ENCODE measurements at places on chromosomes 11 and 22. TPM values are rescaled to one million over a fixed set of nuclear protein-coding genes. Genes with fewer than 3 reads are reported as not detected.

Gene OR4C45
- total RNA-seq = not detected

Gene OR10V1
- total RNA-seq = not detected

Gene CNGA4
- total RNA-seq = not detected

Gene TRIM49
- total RNA-seq = not detected

Gene KDELR3
- total RNA-seq = 8.1 TPM

Gene NCR3LG1
- total RNA-seq = 0.42 TPM

- no peaks in the 10 kb centered on the region for H3K36me3 ChIP-seq
- no peak overlapping the region for H3K4me3 ChIP-seq
- no peaks in the 10 kb centered on the region for H3K27me3 ChIP-seq
- DNase-seq = no peak
- H3K27ac ChIP-seq = no peak overlapping the region
- peaks cover 23% of the 10 kb centered on the region for H3K4me1 ChIP-seq
These were observed 3.1 kb downstream of the NAA40 start for GRCh38 chr11:63941901-63942300.

- no peaks in the 10 kb centered on the region for H3K4me1 ChIP-seq
- no peak for DNase-seq
- H3K27me3 ChIP-seq = no peaks in the 10 kb centered on the region
- H3K36me3 ChIP-seq = no peaks in the 10 kb centered on the region
- no peak overlapping the region for H3K27ac ChIP-seq
These were observed 49.4 kb downstream of the SMIM38 start for GRCh38 chr11:69204941-69205742.

- no peak overlapping the region for H3K4me3 ChIP-seq
- no peaks in the 10 kb centered on the region for H3K27me3 ChIP-seq
- H3K27ac ChIP-seq = no peak overlapping the region
- no peaks in the 10 kb centered on the region for H3K4me1 ChIP-seq
- no peaks in the 10 kb centered on the region for H3K36me3 ChIP-seq
- no peak for DNase-seq
These were observed 111.6 kb downstream of the CRYBB2 start for GRCh38 chr22:25331050-25331449.

- H3K4me1 ChIP-seq = peaks cover 1% of the 10 kb centered on the region
- DNase-seq = no peak
- H3K36me3 ChIP-seq = no peaks in the 10 kb centered on the region
- H3K27ac ChIP-seq = peak overlapping the region; percentile 48
These were observed 11.6 kb upstream of the ALKBH3 start for GRCh38 chr11:43868852-43869567.

DNA sequence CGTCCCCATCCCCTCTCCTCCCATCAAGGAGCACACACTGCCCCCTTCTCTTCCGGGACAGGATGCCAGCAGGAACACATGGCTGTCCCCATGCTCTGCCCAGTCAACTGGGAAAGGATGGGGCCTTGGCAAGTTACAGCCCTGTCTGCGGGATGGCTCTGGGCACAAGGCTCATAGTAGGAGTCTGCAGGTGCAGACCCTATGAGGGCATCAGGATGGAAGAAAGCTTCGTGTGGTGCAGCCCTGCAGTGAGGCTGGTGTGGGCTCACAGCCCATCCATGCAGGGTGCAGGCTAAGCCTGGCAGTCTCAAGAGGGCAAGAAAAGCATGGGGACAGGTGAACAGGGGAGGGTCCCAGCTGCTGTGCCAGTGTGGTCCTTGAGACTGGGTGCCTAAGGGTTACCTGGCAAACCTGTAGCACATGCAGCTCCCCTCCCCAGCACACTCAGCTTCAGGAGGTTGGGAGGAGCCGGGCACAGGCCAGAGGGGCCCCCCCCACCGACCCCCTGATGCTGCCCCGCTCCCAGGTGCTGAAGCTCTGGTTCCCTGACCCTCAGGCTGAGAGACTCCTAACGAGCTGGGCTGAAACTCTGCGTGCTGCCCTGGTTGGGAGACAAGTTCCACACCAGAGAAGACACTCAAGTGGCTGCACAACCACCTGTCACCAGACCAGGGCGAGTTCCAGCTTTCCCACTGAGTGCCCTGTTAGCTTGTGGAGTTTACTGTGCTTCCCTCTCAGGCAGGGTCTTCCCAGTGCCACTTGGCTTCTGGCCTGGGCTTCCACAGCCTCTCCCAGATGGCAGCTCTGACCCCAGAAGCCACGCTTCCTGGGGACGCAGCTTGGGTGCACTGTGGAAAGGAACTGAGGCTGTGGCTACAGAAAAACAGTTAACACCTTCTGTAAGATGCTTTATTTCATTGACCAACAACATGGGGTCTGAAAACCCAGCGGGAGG lies 3.3 kb upstream of the SCARF2 start:
- peaks cover 28% of the 10 kb centered on the region for H3K36me3 ChIP-seq
- no peak for DNase-seq
- no peak overlapping the region for H3K27ac ChIP-seq
- peaks cover 2% of the 10 kb centered on the region for H3K4me1 ChIP-seq
- no peaks in the 10 kb centered on the region for H3K27me3 ChIP-seq
- H3K4me3 ChIP-seq = no peak overlapping the region

GRCh38 chr11:131052367-131052766 lies 136.1 kb upstream of the SNX19 start:
- no peaks in the 10 kb centered on the region for H3K36me3 ChIP-seq
- no peaks in the 10 kb centered on the region for H3K4me1 ChIP-seq
- H3K27me3 ChIP-seq = no peaks in the 10 kb centered on the region
- H3K27ac ChIP-seq = no peak overlapping the region

DNA sequence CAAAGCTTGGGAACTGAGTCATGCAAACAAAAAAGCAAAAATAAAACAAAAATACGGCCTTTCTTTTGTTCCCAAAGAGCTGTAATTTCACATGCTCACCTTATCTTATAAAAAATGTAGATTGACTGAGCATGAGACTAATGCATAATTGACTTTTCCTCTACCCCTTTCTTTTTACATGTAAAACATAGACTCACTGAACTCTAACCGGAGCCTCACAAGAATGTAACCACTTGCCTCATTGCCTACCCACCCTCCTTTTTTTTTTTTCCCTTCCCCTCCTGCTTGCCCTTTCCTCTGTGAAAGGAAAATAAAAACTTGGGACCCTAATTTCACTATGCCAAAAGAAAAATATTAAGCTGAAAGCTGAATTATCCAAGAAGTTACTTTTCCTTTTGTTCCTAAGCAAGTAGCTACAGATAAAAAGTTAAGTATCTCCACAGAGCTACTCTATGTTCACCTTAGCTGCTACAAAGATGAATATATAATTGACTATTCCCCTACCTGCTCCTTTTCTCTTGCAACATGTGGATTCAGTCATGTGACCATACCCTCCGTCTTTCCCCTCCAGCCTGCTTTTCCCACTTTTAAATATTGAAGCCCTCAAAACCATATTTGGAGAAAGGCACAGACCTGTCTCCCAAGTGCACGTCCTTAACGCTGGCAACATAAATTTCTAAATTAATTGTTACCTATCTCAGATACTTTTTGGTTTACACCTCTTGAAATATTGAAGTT lies 39.6 kb upstream of the WEE1 start:
- no peak for DNase-seq
- no peak overlapping the region for H3K27ac ChIP-seq
- no peaks in the 10 kb centered on the region for H3K27me3 ChIP-seq
- no peak overlapping the region for H3K4me3 ChIP-seq
- H3K4me1 ChIP-seq = no peaks in the 10 kb centered on the region

GRCh38 chr11:67644042-67644441 lies 4.5 kb upstream of the TBX10 start:
- H3K36me3 ChIP-seq = no peaks in the 10 kb centered on the region
- no peaks in the 10 kb centered on the region for H3K27me3 ChIP-seq
- no peak overlapping the region for H3K4me3 ChIP-seq

- no peak for DNase-seq
- no peak overlapping the region for H3K4me3 ChIP-seq
- no peaks in the 10 kb centered on the region for H3K4me1 ChIP-seq
- H3K27ac ChIP-seq = no peak overlapping the region
- no peaks in the 10 kb centered on the region for H3K36me3 ChIP-seq
These were observed 27.6 kb upstream of the BMAL1 start for GRCh38 chr11:13249992-13250391.

DNA sequence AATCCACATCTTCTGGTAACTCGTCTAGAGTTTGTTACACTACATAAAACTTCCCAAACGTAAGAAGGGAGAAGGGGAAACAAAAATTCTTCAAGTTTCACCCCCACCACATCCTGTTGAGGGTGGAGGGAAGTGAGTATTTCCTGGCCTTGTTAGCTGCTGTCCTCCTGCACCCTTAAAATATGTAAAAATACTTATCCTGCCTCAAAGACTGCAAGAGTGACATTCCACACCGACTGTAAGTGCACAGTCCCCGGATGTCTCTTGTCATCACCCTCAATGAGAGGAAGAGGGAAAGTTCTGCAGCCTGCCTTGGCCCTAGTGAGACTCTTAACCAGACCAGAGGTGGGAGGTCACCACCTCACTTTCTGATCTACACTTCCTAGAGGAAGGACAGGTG lies 3.3 kb downstream of the TMEM121B start:
- no peak overlapping the region for H3K27ac ChIP-seq
- peaks cover 3% of the 10 kb centered on the region for H3K27me3 ChIP-seq
- DNase-seq = no peak
- no peaks in the 10 kb centered on the region for H3K36me3 ChIP-seq
- H3K4me1 ChIP-seq = peaks cover 15% of the 10 kb centered on the region

GRCh38 chr11:122937983-122938382 lies 43.7 kb downstream of the BSX start:
- no peak overlapping the region for H3K4me3 ChIP-seq
- no peak for DNase-seq
- no peaks in the 10 kb centered on the region for H3K36me3 ChIP-seq
- no peaks in the 10 kb centered on the region for H3K27me3 ChIP-seq

Measured in liver (tissue), 10 donors.